A549 treated with ZK216348 at 1 μM for 4 hours (cell line): ENCODE measurements at places on chromosomes 16 and 17. TPM values are rescaled to one million over a fixed set of nuclear protein-coding genes. Genes with fewer than 3 reads are reported as not detected.

TMC5 gene
- 5.7 to 7.4 TPM (median 6.8 TPM) in 5 replicates for total RNA-seq

KRTAP1-5 gene
- total RNA-seq, result not detected in 5 replicates

STARD3 gene
- 31.6 to 68.1 TPM (median 59.0 TPM) in 5 replicates for total RNA-seq

CFAP97D1 gene
- not detected in 5 replicates for total RNA-seq

NACA2 gene
- not detected in 5 replicates for total RNA-seq

CCL17 gene
- not detected in 5 replicates for total RNA-seq

KCTD19 gene
- 0.06 to 0.45 TPM in 2 of 5 replicates, not detected in the others for total RNA-seq

POLG2 gene
- 14.0 to 21.7 TPM (median 16.3 TPM) in 5 replicates for total RNA-seq

ACE gene
- 0.50 to 1.4 TPM (median 0.71 TPM) in 5 replicates for total RNA-seq

SCIMP gene
- not detected in 5 replicates for total RNA-seq

FBXO39 gene
- total RNA-seq, result not detected in 5 replicates

LRRC37A2 gene
- 2.6 to 4.4 TPM (median 3.6 TPM) in 5 replicates for total RNA-seq

CBX2 gene
- total RNA-seq, result 11.4 to 19.3 TPM (median 18.2 TPM) in 5 replicates

SCNN1B gene
- 0.09 to 0.34 TPM (median 0.21 TPM) in 5 replicates for total RNA-seq

MYOCD gene
- 0.39 to 1.9 TPM (median 1.0 TPM) in 5 replicates for total RNA-seq

PDF gene
- total RNA-seq, result 16.0 to 47.7 TPM (median 44.6 TPM) in 5 replicates

ZNF287 gene
- 7.8 to 19.8 TPM (median 13.9 TPM) in 5 replicates for total RNA-seq

KLHL10 gene
- total RNA-seq, result 0.07 to 0.19 TPM (median 0.14 TPM) in 3 of 5 replicates, not detected in the others

IL17C gene
- not detected in 5 replicates for total RNA-seq

SHBG gene
- total RNA-seq, result 0.32 to 1.1 TPM (median 0.62 TPM) in 5 replicates

SEC14L5 gene
- total RNA-seq, result 0.05 to 0.11 TPM (median 0.11 TPM) in 3 of 5 replicates, not detected in the others

CSH2 gene
- total RNA-seq, result not detected in 5 replicates

RNF222 gene
- total RNA-seq, result not detected in 5 replicates

WNT9B gene
- total RNA-seq, result not detected in 5 replicates

CLDN9 gene
- 0.21 to 0.48 TPM (median 0.38 TPM) in 5 replicates for total RNA-seq

SEPTIN12 gene
- total RNA-seq, result not detected in 5 replicates

ADGRG1 gene
- 101 to 249 TPM (median 188 TPM) in 5 replicates for total RNA-seq

CACNG5 gene
- not detected in 5 replicates for total RNA-seq

MT1M gene
- not detected in 5 replicates for total RNA-seq

ST6GALNAC2 gene
- total RNA-seq, result 0.21 to 0.98 TPM (median 0.60 TPM) in 5 replicates

IRF8 gene
- total RNA-seq, result 0.10 to 0.41 TPM (median 0.31 TPM) in 5 replicates

C17orf107 gene
- total RNA-seq, result 0.13 to 0.41 TPM (median 0.36 TPM) in 5 replicates

CWC25 gene
- 20.9 to 31.1 TPM (median 21.2 TPM) in 5 replicates for total RNA-seq

KRT13 gene
- total RNA-seq, result 0.21 to 0.28 TPM in 2 of 5 replicates, not detected in the others

C16orf96 gene
- 0.04 to 0.06 TPM in 2 of 5 replicates, not detected in the others for total RNA-seq

CMTM2 gene
- total RNA-seq, result not detected in 5 replicates
